ENCODE measurements at places on chromosomes 4 and X.

DNA sequence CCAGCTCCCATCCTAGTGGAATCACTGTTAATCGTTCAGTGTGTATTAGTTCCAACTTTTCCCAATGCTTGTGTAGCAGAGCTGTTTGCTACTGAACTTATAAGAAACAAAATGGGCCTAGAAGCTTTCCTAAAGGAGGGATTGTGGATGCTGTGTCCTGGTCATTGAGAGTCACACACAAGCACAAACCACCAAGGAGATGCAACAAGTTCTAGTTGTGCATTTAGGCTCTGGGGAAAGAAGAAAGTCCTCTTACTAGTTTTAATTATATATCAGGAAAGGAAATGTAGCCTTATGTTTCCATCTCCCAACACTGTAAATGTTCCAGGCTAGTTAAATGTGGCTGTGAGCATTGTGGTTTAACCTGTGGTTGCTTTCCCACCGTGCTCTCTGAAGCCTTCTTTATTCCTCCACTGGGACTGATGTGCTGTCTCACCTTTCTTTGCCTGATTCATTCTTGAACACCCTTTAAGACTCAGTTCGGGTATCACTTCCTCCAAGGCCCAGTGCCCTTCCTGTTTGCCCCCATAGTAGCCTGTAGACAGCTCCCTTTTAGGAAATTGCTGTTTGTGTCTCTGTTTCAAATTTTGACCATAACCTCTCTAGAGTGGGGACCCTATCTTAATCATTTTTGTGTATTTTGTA lies 34.3 kb downstream of the ATP10D start:
- DNase-seq = no peak

DNA sequence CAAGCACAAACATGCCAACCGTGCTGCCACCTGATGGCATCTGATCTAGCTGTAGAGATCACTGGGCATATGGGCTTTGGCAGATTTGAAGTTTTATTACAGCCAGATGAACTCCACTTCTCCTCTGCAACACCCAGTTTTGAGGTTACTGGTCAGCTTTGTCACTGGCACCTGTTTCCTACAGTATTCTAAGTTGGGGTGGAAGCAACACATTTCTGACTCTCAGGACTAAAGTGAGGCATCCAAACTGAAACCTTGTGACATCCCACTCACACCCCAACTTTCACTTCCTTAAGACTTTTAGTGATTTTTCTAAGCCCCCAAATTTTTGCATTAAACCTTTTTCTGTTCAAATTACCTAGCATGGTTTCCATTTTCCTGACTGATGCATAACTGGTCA lies 115.1 kb upstream of the PCDH18 start:
- no peak for DNase-seq

DNA sequence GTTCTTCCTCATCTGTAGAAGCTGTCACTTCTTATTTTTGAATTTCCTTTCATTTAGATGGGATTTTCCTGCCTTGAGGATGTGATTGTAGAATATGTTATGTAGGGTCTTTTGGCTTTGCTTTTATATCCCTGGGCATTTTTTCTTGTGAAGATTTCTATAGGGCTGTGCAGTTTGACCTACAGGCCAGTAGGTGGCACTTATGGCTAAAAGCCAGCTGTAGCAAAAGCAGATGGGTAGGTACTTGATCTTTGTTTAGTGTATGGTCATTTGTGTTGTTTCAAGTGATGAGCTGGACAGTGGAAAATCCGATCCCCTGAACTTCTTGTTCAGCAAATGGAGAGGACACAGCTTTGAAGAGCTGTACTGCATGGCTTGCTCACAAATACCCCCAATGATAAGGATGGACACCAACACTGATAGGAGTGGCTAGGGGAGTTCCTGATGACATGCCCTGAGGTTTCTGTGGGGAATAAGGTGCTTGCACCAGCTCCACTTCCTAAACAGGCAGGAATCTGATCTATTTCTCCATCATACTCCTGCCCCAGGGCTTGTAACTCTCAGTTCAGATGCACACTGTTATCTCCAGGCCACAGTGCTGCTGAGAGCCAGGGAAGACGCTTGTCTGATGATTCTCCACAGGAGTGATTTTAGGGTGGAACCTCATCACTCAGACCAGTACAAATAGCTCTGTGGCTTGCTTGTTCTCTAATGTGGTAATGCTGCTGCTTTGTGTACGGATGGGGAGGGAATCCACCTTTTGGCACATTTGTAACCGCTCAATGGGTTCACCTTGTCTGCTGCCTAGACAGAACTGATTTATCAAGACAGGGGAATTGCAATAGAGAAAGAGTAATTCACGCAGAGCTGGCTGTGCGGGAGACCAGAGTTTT lies 417.1 kb upstream of the MAGEB16 start:
- no peak for DNase-seq

GRCh38 chr4:667545-667925 lies 6.5 kb downstream of the ATP5ME start:
- DNase-seq = no peak

DNA sequence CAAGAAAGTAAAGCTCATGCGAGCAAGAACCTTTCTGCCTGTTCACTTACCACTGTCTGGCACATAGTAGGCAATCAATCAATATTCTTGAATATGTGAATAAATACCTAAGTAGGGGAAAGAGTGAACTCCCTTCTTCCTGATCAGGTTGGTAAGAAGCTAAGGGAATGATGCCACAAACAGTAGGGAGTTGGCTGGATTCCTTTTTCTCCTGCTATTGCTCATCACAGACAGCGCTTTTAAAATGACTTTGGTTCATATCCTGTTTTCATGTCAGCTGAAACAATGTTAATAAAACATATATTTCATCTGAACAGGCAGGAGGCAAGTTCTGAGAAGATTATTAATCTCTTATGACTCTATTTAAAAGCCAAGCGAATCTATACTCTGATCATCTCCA lies 99.2 kb downstream of the NSUN7 start:
- no peak for DNase-seq

- no peak for DNase-seq
These were observed 206.7 kb downstream of the MGST2 start for GRCh38 chr4:139872274-139872673.

DNA sequence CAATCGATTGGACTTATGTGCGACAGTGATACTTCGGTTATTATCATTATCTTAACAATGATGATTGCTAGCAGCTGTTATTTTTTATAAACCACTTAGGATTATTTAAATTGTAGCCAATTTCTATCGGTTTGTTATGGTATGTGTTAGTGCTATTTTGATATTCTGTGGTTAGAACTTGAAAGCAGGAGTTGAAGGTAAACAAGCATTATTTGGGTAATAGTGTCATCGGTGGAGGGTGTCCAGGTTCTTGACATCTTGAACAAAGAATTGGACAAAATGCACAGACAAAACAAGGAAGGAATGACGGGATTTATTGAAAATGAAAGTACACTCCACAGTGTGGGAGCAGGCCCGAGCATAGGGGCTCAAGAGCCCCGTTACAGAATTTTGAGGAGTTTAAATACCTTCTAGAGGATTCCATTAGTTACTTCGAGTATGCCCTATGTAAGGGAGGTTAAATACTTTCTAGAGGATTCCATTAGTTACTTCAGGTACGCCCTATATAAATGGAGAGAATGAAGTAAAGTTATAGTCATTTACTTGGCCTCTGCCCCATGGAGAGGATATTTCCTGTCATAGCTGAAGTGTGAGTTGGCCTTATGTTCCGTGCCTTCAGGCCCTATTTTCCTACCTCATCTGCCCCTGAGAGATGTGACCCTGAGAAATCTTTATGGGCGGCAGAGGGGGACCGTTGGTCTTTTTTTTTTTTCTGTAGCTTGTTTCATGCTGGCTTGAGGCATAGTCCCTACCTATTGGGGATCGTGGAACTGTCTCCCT lies 13.1 kb downstream of the MOB1B start:
- no peak for DNase-seq

GRCh38 chrX:9845578-9845952 lies 59.3 kb downstream of the SHROOM2 start:
- no peak for DNase-seq

- no peak for DNase-seq
These were observed 164.2 kb upstream of the PITX2 start for GRCh38 chr4:110787109-110787508.

- DNase-seq = no peak
These were observed 611.9 kb downstream of the STPG2 start for GRCh38 chr4:97531351-97531750.

GRCh38 chr4:138053641-138054301 lies 188.4 kb downstream of the SLC7A11 start:
- DNase-seq = peak; percentile 54

- no peak for DNase-seq
These were observed 14.5 kb downstream of the AASDH start for GRCh38 chr4:56372774-56373173.

DNA sequence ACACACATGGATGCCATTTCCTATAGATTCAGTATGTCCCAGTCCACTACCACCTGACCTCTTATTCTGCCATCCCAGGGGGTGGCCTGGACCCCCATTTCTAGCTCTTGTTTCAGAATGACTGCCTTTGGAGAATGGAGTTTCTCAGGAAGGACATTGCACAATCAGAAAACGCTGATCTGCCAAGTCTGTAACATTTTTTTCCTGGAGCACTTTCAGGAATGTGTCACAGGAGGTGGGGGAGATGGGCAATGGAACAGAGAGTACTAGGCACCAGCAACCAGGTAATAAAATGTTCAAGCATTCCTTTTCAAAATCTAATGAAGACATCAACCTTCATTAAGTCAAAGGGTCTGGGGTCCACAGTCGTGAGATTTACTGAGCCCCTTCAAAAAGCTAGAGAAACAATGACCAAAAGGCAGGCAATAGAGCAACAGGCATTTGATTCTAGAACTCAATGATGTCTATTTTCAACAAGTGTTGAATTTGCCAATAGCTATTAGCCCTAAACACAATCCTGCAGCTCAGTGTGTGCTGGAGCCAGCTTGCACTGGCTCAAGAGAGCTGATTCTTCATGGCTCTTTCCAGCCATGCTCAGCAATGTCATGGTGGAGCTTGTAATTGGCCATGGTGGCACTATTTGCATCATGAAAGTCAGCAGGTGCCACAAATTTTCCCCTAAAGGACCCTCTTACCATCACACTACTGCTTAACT lies 87.1 kb downstream of the KDR start:
- no peak for DNase-seq

- DNase-seq = peak; percentile 52
These were observed 27.7 kb downstream of the CD38 start for GRCh38 chr4:15805583-15806517.

DNA sequence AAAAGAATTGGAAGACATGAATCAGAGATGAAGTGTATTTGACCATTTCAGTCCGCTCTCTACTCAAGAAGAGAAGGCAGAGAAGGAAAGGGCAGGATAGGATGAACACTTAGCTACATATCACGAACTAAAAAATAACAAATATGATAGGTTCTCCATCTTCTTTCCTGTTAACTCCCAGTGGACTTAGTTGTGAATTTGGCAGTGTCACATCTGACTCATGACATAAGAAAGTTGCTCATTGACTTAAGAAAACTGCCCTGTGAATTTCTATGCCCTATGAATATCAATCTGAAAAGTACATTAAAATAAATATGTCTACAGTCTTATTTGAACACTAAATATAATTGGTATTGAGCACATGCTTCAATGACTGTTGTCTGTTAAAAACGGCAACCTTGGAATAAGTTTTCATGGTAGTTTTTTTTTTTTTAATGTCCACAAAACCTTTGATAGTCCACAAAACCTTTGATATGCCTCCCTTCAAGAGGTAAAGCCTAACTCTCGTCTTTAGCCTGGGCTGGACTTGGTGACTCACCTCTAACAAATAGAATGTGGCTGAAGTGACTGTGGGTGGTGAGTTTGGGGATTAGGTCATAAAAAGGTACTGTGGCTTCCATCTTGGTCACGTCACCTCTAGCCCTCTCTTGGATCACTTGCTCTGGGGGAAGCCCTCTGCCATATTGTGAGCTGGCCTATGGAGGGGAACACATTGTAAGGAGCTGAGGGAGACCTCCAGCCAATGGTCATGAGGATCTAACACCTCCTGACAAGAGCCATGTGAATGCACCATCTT lies 184.7 kb upstream of the S100G start:
- no peak for DNase-seq

DNA sequence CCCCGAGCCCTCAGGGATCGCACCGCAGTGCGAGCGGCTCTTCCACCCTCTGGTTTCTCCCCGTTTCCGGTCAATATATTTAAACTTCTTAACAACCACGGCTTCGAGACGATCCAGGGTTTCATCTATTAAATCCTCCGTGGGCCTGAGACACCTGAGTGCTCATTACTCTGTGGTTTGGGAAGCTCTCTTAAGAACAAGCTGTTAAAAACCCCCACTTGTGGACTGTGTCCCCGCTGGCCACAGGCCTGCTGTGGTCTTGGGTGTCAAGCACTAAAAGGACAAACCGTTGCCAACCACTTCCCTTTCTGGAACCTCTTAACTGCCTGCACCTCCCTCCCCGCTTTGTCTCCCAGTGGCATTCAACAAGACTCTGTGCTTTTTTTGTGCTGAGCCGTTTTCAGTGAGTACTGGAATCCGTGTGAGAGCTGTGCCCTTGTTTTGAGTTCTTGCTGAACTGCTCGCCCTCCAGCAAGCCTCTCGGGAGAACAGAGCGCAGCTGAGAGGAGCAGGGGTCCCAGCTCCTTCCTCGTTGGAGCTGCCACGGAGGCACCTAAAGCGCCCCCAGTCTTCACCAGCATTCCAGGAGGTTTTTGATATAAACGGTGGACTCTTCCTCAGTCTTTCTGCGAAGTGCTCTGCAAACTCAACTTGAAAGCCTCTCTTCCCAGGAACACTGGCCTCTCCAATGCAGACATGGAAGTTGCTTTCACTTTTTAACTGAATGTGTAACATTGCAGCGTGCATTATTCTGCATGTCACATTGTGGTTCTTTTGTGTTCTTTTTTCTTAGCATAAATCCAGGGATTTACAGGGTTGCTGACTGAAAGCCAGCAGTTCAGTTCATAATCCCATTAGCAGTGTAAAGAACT lies 691 bp upstream of the IGFBP7 start:
- DNase-seq = peak; percentile 29

DNA sequence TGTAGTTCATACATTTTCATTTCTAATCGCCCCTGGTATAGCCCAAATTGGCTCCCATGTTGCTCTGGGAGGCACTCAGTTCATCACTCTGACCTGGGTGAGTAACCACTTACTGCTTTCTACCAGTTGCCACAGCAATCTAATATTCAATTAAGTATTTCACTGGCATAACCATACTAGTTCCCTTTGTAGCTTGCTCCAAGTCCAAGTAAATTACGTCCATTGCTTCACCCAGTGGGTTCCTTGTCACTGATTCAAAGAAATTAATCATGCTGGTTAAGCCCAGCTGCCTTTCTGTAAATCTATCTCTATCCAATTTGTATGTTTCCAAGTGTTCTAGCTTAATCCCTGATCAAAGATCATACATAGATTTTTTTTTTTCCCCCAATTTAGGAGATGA lies 92.0 kb upstream of the CBR4 start:
- DNase-seq = no peak

DNA sequence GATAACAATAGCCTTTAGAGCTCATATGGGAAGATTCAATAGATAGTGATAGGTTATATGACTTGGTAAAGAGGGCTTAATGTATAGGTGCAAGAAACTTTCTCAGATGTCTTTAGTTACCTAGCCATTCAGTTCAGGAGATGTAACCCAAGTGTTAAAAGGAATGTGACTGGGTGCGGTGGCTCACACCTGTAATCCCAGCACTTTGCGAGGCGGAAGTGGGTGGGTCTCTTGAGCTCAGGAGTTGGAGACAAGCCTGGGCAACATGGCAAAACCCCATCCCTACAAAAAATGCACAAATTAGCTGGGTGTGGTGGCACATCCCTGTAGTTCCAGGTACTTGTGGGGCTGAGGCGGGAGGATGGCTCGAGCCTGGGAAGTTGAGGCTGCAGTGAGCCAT lies 7.9 kb downstream of the TET2 start:
- DNase-seq = no peak
